ENCODE measurements at places on chromosomes 6 and 20. TPM values are rescaled to one million over a fixed set of nuclear protein-coding genes. Genes with fewer than 3 reads are reported as not detected.

Gene FAM83D
- 1.7 TPM for total RNA-seq

DNA sequence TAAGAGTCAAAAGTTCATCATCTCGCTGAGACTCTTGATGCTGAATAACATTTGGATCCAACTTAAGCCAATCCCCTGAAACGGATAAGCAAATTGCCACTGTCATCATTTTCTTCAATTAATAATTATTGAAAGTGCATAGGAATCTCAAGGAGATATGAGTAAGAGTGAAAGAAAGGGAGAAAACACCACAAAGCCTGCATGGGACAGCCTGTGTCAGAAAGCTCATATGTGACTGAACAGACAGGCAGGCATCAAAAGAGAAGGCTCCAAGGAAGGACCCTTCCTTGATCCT, 13.3 kb downstream of the ATXN1 start:
- DNase-seq = no peak

GRCh38 chr6:157513619-157514485, 132.9 kb downstream of the ZDHHC14 start:
- DNase-seq = no peak

DNA sequence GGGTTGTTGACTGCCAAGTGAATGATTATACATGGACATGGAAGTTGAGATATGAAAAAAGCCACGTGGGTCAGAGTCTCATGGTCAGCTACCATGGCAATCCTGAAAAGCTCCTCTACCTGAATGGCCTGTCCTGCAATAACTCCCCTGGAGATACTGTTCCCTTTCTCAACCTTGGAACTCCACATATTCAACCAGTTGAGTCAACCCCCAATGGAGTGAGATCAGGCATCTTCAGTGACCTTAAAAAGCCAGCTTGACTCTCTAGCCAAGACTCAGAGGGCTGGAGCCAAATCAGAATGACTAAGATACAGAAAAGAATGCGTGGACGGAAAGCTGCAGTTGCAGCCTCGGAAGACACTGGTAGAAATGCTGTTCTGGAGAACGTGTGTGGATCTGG, 341.3 kb downstream of the FOXA2 start:
- DNase-seq = no peak

- DNase-seq = no peak
These were observed 4.7 kb upstream of the SHLD1 start for GRCh38 chr20:5745416-5746030.

GRCh38 chr20:47809161-47809960, 24.1 kb upstream of the SULF2 start:
- no peak for DNase-seq

Gene MUCL3
- total RNA-seq = not detected

DNA sequence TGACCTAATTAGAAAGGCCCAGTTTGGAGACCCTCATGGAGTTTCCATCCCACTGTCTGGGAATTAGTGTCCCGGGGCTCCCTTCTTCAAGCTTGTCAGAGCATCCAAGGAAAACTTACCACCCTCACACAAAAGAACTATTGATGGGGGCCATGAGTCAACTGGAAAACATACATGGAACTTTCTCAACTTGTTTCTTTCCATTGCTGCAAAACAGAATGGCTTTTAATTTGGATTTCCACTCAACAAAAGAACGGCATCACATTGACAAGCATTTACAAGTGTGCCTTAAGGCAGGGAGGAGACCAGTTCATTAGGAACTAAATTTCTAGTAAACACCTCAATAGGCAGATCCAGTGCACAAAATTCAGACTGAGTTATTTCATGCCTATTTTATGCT, 289.1 kb upstream of the PREP start:
- DNase-seq = no peak

DNA sequence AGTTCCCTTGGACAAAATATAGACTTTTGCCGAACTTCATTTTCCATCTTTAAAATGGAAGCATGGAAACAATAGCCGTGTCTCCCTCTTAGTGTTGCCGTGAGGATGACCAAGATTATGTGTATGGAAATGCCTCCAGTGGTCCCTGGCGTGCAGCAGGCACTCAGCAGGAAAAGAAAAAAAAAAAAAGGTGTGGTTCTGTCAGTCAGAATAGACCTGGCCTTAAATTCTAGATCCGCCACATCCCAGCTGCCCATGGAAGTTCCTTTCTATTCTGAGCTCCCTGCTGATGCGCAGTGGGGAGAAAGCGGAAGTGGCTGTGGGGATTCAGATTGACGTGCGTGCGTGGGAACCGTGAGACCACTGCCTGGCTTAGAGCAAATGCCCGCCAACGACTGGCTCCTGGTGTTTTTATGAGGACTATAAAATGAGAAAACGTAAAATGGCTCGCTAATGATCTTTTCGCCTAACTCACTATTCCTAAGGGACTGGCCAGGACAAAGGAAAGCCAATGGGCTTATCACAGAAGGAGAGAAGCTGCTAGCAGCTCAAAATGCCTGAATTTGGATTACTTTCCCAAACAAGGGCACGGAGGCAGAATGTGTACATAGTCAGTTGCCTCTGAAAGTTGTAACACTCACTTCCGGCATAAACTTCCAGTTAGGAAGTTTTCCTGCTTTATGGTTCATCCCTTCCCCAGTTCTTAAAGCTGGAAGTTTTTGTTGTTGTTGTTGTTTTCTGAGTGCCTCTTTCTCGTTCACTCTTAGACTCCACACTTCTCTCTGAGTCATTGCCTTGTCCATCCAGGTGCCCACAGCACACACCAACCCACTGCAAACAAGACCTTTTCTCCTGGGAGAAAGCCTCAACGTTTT, 11.4 kb upstream of the PDE10A start:
- no peak for DNase-seq

Gene OPRM1
- total RNA-seq = not detected

Gene WFDC12
- not detected for total RNA-seq

Measured in B cell (primary cell).